Activated naive CD4-positive, alpha-beta T cell treated with anti-CD3 and anti-CD28 coated beads, Interleukin-2, amount 50 U/mL, for 72 hours (primary cell): ENCODE measurements at places on chromosomes 13 and 19.

GRCh38 chr19:48192750-48193149, 22.3 kb downstream of the ZSWIM9 start:
- no peak for DNase-seq

DNA sequence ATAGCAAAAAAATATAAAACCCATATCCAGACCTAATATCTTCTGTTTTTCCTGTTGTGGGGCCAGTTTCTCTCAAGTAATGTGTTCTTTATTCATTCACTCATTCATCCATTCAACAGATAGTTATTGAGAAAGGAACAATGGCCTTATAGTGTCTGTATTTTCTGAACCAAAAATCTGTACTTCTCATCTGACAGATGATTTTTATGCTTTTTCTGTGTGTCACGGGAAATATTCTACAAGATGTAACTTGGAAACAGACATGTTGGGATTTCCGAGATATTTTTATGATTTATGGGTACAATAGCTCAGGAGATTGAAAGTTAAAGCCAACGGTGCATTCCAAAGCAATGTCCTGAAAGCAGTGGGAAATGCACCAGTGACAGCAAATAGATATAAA, 5.7 kb downstream of the ACOD1 start:
- no peak for DNase-seq

DNA sequence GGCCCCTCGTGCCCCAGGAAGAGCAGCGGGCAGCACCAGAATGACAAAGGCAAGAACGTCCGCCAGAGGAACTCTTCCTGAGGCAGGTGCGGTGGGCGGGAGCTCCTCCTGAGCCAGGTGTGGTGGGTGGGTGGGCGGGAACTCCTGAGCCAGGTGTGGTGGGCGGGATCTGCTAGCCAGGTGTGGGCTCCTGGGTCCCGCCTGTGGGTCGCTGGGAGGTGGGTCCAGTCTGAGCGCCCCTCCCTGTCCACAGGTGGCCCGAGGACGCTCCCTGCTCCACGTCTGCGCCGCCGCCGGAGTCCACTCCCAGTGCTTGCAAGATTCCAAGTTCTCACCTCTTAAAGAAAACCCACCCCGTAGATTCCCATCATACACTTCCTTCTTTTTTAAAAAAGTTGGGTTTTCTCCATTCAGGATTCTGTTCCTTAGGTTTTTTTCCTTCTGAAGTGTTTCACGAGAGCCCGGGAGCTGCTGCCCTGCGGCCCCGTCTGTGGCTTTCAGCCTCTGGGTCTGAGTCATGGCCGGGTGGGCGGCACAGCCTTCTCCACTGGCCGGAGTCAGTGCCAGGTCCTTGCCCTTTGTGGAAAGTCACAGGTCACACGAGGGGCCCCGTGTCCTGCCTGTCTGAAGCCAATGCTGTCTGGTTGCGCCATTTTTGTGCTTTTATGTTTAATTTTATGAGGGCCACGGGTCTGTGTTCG, 7.0 kb upstream of the HCN2 start:
- DNase-seq, result no peak

DNA sequence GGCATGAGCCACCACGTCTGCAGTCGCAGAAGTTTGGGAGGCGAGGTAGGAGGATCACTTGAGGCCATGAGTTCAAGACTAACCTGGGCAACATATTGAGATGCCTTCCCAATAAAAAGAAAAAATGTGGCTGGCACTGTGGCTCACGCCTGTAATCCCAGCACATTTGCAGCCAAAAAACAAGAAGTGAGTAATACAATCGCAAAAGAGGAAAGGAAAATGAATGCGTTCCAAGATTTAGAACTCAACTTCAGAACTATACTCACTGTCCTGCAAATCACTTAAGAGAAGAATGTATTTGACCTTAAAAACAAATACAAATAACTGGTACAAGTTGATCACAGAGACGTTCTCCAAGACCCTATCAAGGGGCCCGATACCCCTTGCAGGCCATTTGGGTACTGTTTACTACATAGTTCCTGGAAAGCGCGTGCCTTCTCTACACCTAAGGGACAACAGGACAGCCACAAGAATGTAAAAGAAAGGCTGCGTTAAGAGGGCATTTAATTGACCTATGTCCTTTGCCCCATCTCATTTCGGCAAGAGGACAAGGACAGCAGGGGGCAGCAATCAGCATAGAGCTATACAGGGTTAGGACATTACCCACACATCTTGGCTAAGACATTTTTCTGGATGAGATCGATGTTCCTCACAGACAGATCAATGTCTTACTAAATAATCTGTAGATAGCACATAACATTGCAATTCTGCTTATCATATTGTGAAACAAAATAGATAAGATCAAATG, 41.3 kb downstream of the FLT3 start:
- peak; percentile 45 for DNase-seq

DNA sequence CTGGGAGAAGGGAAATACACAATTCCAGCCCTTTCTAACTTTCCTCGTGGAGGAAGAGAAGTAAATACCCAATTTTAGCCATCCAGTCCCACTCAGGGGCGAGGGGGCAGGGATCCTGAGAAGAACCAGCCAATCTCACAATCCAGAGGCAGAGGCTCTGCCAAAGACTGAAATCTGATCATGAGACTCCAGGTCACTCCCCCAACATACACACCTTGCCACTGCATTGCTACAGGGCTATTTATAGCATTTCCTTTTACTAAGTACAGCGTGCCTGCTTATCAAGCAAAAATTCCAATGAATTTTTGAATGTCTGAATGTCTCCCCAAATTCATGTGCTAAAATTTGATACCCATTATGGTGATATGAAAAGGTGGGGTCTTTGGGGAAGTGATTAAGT, 1687.5 kb downstream of the EFNB2 start:
- DNase-seq, result no peak

GRCh38 chr13:40933508-40934204, 85.5 kb downstream of the ELF1 start:
- no peak for DNase-seq

DNA sequence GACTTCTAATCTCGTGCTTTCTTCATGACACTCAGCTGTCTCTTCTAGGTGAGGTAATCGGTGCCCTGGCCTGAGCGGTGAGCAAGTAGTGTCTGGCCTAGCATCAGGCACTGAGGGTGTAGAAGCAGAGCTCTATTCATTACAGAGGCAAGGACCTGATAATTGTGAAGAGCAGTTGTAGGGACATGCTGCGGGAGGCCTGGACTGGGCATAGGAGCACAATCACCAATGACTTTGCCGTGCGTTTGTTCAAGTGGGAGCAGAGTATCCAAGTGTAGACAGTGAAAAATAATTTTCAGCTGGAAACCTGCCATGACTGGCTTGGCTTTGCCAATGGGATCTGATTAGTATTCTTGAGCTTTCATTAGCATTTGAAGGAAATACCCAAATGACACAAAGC, 32.1 kb upstream of the DCLK1 start:
- no peak for DNase-seq

GRCh38 chr19:3338541-3339181, 27.7 kb upstream of the NFIC start:
- DNase-seq, result no peak

GRCh38 chr13:33510350-33510970, 224.9 kb upstream of the STARD13 start:
- DNase-seq, result no peak

GRCh38 chr13:109665240-109665639, 121.1 kb downstream of the IRS2 start:
- DNase-seq, result no peak

GRCh38 chr13:20714563-20715329, 11.2 kb downstream of the IL17D start:
- no peak for DNase-seq

- DNase-seq, result no peak
Observed at GRCh38 chr13:40064154-40065097, 409.0 kb downstream of the COG6 start.

DNA sequence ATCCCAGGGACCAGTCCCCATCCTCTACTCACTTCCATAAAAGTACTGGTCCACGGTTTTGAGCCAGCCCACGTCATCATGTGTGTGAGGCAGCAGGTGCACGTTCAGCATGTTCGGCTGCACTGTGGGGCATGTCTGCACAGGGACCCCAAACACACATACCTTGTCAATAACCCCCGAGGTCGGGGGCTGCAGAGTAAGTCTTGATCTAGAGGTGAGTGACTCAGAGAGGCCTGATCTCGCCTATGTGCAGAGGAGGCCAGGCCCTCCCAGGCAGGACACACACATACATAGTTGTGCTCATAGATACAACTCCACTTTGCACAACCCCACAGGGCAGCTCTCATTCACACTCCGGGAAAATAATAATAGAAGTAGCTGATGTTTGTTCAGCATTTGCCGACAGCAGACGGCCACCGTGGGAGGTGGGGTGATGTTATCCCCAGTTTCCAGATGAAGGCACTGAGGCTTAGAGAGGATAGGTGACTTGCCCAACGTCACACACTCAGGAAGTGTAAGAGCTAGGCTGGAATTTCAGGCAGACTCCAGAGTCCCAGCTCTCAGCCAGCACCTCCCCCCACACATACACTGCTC, 774 bp downstream of the MAN2B1 start:
- no peak for DNase-seq

GRCh38 chr19:15702534-15702930, 25.3 kb upstream of the OR10H2 start:
- peak; percentile 21 for DNase-seq

- DNase-seq, result no peak
Observed at GRCh38 chr19:17860331-17860992, 752 bp downstream of the RPL18A start.

GRCh38 chr13:98461486-98462240, 115.2 kb downstream of the STK24 start:
- no peak for DNase-seq

- no peak for DNase-seq
Observed at GRCh38 chr13:75318138-75318833, 163.7 kb downstream of the TBC1D4 start.

DNA sequence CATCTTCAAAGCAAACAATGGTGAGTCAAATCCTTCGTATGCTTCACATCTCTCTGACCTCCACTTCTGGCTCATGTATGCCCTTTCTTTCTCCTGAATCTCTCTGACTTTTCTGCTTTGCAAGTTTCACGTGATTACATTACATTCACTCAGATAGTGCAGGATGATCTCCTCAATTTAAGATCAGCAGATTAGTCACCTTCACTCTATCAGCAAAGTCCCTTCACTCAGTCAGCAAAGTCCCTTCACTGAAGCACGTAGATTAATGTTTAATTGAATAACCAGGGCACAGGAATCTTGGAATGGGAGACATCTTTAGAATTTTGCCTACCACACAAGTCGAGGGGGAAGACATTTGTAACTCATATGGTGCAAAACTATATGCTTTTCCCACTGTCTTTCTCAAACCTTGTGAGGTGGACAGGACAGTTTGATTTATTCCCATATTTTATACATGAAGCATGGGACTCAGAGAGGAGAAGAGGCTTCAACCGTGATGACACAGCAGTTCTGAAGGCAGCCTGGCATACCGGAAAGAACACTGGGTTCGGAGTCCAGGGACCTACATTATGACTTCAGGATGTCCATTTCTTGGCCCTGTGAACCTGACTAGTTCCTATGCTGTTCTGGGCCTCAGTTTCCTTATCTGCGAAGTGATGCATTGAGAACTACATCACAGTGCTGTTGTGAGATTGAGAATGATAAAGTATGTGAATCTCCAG, 23.3 kb downstream of the SIGLECL1 start:
- DNase-seq, result no peak

GRCh38 chr19:12596485-12596884, 14.1 kb downstream of the ZNF490 start:
- no peak for DNase-seq

- no peak for DNase-seq
Observed at GRCh38 chr13:112760435-112760834, 70.6 kb downstream of the ATP11A start.

DNA sequence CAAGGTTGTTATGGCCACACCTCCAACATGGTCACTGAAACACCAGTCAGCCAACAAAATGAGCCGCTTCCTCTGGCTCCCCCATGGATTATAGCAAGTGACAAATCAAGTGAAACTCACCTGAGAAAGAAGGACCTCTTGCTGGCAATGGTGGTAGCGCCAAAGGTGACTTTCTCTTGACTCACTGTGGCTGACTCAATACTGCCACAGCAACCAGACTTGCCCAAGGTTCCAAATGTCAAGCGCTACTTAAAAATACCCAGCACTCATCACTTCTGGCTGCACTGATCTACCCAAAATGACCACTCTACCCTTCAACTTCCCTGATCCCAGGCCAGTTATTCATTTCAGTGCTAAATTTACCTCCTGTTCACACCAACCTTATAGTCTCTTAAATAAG, 495.5 kb downstream of the FOXO1 start:
- peak; percentile 79 for DNase-seq

GRCh38 chr13:111074826-111075225, 40.3 kb upstream of the ARHGEF7 start:
- DNase-seq, result no peak

- DNase-seq, result no peak
Observed at GRCh38 chr13:94390881-94391280, 88.6 kb downstream of the DCT start.

DNA sequence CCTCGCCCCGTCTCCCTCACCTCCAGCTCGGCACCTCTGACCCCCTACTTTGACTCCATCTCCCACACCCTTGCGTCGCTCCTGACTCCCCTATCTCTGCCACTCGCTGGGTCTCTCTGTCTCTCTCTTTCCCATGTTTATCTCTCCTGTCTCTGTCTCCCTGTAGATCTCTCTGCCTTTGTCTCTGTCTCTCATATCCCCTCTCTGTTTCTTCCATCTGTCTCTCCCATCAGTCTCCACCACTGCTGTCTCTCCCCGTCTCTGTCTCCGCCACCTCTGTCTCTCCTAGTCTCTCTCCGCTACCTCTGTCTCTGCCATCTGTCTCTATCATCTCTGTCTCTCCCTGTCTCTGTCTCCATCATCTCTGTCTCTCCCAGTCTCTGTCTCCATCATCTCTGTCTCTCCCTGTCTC, 12.4 kb upstream of the BBC3 start:
- peak; percentile 29 for DNase-seq

GRCh38 chr19:294946-295686, 3.9 kb upstream of the PLPP2 start:
- DNase-seq, result no peak

DNA sequence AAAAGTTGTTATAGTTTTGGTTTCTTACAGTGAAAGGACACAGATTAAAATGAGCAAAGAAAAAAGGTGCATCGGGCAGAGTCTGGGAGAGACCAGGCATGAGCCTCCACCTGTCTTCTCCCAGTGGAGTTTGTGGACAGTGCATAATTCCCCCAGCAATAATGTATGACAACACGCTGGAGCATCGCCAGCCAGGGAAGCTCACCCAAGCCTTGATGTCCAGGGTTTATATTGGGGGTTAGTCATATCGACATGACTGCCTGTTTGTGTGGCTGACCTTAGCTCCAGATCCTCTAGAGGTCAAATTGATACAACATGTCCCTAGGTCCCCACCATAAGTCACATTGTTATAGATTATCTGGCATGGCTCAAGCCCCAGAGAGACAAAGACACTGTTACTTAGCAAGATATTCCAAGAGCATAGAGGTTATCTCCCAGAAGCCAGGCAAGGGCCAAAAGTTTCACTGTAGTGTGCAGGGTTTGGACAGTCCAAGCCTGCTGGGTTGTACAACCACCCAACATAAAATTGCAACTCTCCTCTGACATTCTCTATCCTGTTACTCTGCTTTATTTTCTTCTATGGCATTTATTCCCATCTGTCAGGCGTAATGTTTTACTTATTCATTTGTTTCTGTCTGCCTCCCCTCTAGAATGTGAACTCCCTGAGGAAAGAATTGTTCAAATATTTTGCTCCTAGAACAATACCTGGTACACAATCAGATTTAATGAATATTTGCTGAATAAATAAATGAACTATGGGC, 5.6 kb upstream of the KLK13 start:
- DNase-seq, result no peak
